ENCODE measurements at places on chromosomes 1 and 21.

DNA sequence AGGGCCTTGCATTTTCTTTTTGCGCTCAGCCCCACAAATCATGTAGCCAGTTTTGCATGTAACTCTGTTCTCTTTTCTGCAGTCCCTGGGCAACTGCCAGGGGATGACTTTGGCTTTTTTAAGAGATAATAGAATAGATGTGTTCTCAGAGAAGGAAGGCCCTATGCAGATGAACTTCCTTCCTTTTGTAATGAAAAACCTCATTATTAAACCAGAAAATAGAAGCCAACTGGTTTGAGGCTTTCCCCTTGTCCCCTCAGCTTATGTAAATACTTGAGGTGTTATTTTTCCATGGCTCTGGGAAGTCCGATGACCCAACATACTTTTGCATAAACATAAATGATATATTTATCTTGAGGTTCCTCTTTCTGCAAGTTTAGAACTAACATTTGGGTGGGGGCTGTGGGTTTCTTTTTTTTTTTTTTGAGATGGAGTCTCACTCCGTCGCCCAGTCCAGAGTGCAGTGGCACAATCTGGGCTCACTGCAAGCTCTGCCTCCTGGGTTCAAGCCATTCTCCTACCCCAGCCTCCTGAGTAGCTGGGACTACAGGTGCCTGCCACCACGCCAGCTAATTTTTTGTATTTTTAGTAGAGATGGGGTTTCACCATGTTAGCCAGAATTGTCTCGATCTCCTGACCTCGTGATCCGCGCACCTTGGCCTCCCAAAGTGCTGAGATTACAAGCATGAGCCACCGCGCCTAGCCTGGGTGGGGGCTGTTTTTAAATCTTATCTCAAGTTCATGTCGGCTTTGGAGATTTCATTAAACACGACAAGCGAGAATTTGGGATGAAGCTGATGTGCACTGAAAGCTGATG is 14.4 kb upstream of the FCRL5 start:
- DNase-seq: no peak

DNA sequence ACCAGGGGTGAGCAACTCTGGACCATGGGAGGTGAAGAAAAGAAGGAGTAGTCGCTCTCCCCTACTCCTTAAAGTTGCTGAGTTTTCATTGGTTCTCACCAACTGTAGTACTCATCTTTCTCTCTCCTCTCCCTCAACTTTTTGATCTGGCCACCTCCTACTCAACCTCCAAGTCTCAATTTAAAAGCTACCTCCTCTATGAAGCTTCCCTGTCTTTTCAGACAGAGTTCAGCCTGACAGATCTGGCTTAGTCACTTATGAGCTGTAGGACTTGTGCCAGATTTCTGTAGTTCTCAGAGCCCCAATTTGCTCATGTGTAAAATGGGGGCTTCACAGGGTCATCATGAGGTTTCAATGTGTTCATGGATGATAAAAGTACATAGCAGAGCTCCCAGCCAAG is 34.5 kb upstream of the HTR1D start:
- DNase-seq: no peak

DNA sequence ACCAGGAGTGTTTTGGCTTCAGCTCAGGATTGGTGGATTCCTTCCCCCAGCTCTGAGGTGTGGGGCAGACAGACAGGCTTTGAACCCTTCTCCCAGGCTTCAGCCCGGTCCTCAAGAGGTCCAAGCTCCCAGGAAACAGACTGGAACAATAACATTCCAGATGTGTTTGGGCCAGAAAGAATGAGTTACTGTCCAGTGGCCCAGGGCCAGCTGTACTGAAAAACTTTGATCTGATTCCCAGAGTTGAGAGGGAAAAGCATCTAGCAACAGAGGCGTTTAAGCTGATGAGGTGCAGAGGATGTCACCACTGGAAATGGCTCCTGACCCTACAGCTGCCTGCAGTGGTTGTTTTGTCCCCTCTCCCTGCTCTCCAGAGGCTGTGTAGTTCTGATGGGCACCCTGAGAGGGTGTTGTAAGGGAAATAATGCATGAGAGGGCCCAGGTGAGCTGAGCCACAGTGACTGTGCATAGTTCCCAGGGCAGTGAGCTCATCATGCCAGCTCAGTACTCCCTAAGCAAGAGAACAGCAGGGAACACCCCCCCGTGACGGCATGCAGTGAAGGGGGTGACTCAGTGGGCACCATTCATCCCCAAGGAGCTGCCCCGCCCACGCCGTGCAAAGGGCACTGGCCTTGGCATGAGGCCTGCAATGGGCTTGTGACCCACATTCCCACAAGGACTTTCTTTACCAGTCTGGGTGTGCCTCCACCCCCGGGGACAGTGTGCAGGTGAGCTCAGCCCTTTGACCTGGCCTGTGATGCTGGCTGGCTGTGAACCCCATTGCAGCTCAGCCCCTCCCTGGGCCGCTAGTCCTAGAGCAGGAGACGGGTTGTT is 13.8 kb upstream of the SFN start:
- no peak for DNase-seq

- no peak for DNase-seq
Observed at GRCh38 chr1:231636157-231636556, 9.6 kb downstream of the DISC1 start.

GRCh38 chr1:59549903-59550302 is 253.0 kb downstream of the FGGY start:
- no peak for DNase-seq

- DNase-seq: no peak
Observed at GRCh38 chr1:230730977-230731376, 16.2 kb upstream of the CAPN9 start.

- no peak for DNase-seq
Observed at GRCh38 chr21:42674351-42674940, 21.0 kb downstream of the PDE9A start.
